ENCODE measurements at places on chromosomes 12 and 14.

DNA sequence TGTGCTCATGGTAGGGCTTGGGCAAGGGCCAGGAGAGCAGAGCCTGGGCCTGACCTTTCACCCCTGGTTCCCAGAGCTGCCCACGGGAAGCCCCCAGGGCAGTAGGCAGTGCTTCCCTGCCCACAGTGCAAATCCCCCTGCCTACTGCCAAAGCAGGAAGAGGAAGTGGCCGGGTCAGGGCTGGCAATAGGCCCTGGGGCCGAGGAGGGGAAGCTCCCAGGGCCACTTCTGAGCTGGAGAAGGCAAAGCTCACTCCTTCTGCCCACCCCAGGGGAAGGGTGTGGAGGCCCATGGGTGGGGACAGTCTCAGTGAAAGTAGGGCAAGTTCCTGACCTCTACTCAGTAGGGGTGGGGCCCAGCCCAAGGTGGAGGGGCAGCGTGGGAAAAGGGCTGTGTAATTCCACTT, 5.4 kb upstream of the NR4A1 start:
- peak; percentile 15 for DNase-seq

- no peak for DNase-seq
These were observed 16.8 kb upstream of the SDR39U1 start for GRCh38 chr14:24459331-24459730.

GRCh38 chr14:90785471-90785870, 30.8 kb downstream of the TTC7B start:
- no peak for DNase-seq

GRCh38 chr12:78483767-78484315, 380.7 kb upstream of the SYT1 start:
- DNase-seq, result no peak

GRCh38 chr14:49960453-49960852, 67.6 kb downstream of the ARF6 start:
- no peak for DNase-seq

DNA sequence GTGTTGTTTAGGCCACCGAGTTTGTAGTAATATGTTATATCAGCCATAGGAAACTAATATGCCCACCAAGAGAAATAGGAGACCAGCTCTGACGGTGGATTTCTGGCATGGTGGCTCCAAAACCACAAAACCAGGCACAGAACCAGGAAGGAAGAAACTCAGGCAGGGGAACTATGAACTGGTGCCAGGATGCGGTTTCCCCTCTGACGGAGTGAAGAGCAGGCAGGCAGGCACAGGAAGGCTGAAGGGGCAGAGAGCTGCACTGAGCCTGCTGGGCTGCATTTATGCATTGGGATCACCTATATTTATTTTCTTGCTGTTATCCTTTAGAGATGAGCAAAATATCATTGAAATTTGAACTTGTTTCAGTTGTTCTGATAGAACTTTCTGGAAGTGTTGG, 479.4 kb downstream of the VRK1 start:
- DNase-seq, result no peak

DNA sequence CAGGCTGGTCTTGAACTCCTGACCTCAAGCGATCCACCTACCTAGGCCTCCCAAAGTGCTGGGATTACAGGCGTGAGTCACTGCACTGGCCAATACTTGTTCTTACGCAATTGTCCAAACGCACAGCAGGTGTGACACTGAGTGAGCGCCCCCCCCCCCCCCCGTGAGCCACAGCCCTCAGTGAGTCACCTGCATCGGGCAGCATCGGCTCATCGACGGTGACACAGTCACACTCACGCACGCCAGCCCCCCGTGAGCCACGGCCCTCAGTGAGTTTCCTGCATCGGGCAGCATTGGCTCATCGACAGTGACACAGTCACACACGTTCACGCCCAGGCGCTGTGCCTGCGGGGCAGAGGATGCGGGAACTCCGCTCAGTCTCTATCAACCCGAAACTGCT, 42.5 kb downstream of the GALNT9 start:
- DNase-seq, result peak; percentile 75

DNA sequence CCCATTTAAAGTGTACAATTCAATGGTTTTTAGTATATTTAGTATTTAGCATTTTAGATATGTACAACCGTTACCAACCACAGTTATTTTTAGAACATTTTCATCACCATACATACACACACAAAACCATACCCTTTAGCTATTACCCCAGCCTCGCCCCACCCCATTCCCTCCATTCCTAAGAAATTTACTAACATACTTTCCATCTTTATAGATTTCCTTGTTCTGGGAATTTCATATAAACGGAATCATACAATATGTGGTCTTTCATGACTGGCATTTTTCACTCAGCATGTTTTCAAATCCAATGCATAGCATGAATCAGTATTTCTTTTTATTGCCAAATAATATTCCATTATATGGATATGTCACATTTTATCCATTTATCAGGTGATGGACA, 101.5 kb downstream of the TAOK3 start:
- no peak for DNase-seq

DNA sequence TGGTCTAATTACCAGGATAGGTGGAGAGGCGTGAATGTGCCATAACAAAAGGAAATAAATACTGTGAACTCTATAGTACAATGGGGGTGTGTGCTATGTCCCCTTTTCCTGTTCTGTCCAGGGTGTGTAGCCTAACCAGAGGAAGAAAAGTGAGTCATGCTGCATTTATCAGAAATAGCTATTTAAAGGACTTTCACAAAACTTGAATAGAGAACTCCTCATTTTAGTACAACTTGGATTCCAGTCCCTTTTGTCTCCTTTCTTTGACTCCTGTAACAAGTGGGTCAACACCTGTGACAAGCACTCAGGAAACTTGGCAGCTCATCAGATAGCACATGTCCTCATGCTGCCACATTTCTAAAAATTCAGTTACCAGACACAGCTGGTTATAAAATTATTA, 123.4 kb downstream of the CCDC91 start:
- no peak for DNase-seq

DNA sequence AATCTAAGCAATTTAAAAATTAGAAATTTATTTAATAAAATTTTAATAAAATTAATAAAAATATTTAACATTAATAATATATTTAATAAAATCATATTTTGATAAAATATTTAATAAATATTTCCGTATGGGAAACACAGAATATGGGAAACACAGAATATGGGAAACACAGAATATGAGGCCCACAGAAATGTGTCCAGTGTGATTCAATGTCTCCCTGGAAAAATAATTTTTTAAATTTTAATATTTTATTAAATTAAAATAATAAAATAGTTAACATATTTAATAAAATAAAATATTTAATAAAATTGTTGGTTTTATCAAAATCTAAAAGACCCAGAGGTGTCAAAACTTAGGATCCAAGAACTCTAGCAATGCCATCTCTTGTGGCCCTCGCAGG, 186.4 kb downstream of the TMEM132D start:
- DNase-seq, result no peak

DNA sequence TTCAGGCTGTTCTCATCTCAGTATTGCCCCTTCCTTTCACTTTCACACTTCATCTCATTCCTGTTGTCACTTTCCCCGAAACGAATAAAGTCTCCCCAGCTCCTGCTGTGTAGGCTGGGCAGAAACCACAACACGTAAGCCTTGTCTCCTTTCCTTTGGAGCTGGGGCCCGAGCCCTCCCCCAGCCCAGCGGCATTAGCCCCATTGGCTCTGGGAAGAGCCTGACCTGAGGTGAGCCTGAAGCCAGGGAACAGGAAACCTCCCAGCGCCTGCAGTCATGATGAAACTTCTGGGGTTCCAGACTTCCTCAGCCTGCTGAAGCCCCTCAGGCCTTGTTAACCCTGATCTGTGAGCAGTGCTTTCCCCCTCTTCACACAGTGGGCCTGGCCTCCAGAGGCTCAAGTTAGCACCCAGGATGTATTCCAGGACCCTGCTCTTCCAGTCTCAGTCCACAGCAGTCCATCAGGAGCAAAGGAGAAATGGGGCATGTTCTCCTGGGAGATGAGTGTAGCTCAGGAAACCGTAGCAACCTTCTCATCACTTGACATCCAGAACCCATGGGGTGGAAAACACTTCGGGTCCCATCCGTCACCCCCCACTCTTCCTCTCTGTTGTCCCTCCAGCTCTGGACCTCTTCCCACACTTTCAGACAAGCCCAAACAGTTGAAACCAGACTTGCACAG, 21.8 kb downstream of the VASH1 start:
- DNase-seq, result no peak

DNA sequence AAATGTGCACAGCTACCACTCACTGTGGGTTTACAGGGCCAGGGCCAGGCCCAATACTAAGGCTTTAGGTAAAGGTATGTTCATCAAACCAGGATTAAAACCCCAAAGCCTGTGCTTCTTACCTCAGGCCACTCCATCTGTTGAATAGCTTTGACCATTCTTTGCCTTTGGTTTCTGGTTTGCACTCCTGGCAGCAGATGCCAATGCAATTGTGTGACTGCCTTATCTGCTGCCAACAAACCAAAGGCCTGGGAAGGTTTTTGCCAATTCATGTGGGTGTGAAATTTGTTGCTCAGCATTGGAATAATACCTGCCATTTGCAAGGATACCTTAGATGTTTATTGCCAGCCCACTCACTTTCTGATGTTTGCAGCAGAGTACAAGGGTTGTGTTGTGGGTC, 221.6 kb downstream of the C12orf75 start:
- DNase-seq, result no peak

- no peak for DNase-seq
These were observed 126.2 kb downstream of the IPO8 start for GRCh38 chr12:30569426-30569825.

- no peak for DNase-seq
These were observed 386.0 kb downstream of the BCAT1 start for GRCh38 chr12:24562771-24563431.

- DNase-seq, result no peak
These were observed 1305.0 kb downstream of the LRFN5 start for GRCh38 chr14:42911642-42912041.

DNA sequence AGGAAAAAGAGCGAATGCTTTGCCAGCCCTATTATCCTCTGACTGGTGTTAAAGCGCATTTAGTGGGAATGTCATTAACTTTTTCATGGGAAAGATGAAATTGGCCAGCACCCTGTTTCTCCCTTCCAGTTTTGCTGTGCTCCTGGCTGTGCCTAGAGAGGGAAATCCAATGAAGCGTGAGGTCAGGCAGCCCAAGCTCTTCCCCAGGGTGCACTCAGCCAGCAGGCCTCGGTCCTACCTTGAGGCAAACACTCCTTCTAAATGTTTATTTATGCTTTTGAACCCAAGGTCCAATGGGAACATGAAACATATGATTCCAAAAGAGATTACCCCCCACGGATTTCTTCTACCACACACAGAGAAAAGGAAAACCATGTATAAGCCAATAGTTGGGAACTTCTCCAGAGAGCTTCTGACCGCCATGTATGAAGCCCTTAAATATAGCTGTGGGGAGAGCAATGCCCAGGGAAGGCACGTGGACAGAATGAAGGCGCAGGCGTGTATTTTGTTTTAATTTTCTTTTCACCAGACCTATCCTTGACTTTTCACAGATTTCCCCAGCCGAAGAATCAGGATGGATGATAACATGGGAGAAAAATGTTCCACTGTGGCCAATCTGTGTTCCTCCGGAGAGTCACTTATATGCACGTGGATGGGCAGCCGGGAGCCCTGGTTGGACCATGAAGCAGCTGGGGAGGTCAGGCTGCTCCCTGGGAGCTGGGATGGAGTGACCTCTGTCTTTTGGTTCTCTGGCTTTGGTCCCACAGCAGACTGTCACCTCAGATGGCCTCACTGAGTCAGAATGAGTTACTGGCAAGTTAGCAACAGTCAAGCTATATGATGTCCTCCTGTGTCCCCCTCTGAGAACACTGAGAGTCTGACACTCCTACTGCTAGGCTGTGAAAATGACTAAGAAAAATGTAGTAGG, 37.3 kb downstream of the GPR135 start:
- DNase-seq, result no peak

GRCh38 chr14:33452995-33453394, 497.9 kb downstream of the EGLN3 start:
- DNase-seq, result no peak

DNA sequence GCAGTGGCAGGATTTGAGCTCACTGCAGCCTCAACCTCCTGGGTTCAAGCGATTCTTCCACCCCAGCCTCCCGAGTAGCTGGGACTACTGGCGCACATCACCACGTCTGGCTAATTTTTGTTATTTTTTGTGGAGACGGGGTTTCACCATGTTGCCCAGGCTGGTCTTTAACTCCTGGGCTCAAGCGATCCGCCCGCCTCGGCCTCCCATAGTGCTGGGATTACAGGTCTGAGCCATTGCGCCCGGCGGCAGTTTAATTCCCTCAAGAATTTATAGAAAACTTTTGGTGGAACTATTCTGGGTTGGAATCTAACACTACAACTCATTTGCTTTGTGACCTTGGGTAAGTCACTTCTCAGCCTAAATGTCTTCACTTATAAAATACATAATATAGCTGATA, 1.8 kb upstream of the SP1 start:
- DNase-seq, result no peak

- DNase-seq, result peak; percentile 82
These were observed 8.0 kb downstream of the PHB2 start for GRCh38 chr12:6962285-6963015.

DNA sequence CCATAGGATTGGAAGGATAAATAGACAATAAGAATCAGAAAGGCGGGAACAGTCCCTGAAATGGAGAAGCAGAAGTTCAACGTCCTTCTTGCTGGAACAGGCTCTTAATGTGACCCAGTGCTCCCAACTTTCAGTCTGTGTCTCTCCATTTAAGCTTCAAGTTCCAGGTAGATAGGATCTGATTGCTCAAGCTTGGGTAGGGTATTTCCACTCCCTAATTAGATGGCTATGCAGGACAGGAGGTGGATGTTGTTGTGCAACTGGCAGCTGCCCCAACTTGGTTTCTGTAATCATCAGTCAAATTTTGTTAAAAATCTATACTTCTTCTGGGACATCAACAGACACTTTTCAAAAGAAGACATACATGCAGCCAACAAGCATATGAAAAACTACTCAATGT, 266.2 kb downstream of the C12orf75 start:
- DNase-seq, result no peak

DNA sequence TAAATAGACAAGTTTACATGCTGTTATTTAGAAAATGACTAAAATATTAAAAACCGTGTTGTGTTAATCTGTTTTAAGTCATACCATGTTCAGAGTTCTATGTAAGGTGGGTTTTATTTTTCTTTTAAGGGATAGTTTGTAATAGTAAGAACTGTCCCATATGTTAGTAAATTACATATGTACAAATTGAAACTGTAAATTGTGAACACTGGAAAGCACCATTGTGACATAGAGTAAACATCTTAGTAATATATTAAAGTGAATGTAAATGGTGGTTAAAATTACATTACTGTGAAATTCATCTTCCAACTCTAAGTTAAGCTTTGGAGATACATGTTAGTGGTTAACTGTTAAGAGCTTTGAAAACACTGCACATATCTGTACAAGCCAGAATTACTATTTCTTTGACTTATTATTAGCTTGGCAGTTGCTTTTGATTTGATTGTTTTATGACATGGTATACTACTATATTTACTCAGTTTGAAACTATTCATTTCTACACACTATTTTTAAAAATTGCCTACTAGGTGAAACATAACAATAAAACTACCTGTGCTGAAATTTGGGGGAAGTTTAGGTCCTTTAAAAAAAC, 27.4 kb upstream of the DIP2B start:
- no peak for DNase-seq

GRCh38 chr12:56980941-56981530, 23.6 kb upstream of the RDH16 start:
- no peak for DNase-seq
